ENCODE measurements at places on chromosomes 7 and 10.

DNA sequence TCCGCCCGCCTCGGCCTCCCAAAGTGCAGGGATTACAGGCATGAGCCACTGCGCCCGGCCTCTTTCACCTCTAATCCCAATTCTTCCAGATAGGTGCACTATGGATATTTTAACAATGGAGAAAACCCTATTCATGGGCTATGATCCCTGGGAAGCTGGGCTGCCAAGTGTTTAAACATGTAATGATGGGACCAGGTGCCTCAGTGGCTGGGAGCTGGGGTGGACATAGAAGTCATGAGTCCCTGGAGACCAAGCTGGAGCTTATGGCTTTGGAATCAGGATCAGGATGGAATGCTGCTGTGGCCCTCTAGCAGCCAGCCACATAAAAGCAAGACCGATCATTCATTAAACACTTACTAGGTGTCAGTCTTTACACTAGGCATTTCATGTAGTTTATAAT lies 41.8 kb upstream of the IGFBP3 start:
- no peak for DNase-seq
- H3K4me1 ChIP-seq: no peaks in the 10 kb centered on the region
- H3K27ac ChIP-seq: no peak overlapping the region
- no peaks in the 10 kb centered on the region for H3K27me3 ChIP-seq
- peaks cover 2% of the 10 kb centered on the region for H3K36me3 ChIP-seq

GRCh38 chr10:127890832-127891334 lies 1.9 kb downstream of the CLRN3 start:
- no peak overlapping the region for H3K27ac ChIP-seq
- no peaks in the 10 kb centered on the region for H3K36me3 ChIP-seq
- H3K4me1 ChIP-seq: no peaks in the 10 kb centered on the region
- no peak for DNase-seq
- H3K4me3 ChIP-seq: no peak overlapping the region

DNA sequence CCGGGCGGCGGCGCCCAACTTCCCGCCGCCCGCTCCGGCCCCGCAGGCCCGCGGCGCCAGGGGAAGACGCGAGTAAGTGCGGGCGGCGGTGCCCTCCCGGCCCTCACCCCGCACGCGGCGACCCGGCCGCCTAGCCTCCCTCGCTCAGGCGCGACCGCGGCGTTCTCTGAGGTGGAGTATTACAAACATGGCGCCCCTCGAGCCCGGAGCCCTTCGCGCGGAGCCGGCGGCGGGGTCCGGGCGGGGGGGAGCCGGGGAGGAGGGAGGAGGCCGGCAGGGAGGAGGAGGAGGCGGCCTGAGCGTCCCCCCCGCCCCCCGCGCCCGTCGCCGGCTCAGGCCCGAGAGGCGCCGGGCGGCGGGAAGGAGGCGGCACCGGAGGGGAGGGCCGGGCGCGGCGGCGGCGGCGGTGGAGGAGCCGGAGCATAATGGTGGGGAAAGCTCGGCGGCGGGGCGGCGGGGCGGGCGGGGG lies at the start of gene ZMYND11:
Gene ZMYND11, plus strand, starts transcription at position 324 of the 469 bp plus-strand sequence. CDS start 44,558 bp downstream, outside the sequence.
- H3K4me3 ChIP-seq: peak within 1 kb of the TSS; percentile 83
- peak; percentile 41 for DNase-seq
- H3K27me3 ChIP-seq: no peaks in the 10 kb centered on the region
- peaks cover 14% of the 10 kb centered on the region for H3K36me3 ChIP-seq

DNA sequence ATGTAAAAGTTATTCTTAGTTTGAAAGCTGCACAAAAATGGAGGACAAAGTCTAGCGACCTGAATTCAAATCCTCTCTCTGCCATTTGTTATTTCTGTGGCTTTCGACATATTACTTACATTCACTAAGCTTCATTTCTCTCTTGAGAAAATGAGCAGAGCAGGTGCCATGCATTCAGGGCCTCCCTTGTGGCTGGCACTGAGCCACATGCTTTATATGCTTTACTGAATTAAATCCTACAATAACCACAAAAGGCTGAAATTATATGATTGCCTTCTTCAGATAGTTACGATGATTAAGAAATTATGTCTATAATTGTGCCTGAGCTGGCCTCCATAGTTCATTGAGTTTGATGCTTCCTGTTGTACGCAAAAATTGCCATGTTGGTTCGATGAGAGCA lies 98.7 kb downstream of the NPSR1 start:
- H3K27ac ChIP-seq: no peak overlapping the region
- no peak for DNase-seq
- H3K27me3 ChIP-seq: peaks cover 37% of the 10 kb centered on the region
- no peak overlapping the region for H3K4me3 ChIP-seq
- no peaks in the 10 kb centered on the region for H3K36me3 ChIP-seq
- H3K4me1 ChIP-seq: no peaks in the 10 kb centered on the region

DNA sequence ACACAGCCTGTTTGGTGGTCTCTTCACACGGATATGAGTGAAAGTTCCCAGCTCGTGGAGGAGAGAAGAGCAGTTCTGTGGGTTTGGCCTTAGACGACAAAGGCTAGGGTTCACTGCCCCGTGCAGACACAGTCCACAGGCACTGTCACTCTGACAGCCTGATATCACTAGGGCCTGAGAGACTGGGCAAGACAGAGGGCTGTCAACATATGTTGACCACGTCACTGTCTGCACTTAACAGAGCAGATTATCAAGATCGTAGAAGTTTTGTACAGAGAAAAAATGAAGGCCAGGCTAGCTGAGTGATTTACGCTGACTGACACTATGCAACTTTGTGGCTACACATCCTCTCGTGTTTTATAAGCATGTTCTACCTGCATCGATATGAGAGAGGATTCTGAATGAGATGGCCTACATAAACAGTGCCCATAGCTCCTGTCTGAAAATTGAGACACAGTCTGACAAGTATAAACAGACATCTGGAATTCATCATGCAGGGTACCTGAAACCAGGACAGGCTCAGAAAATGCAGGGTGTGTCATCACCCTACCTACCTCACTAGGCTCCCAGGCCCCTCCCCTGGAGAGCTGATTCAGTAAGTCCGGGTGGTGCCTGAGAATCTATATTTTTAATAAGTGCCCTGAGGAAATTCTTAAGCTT lies 120.0 kb downstream of the SGMS1 start:
- peak overlapping the region; percentile 55 for H3K4me3 ChIP-seq
- no peak for DNase-seq
- peak overlapping the region; percentile 79 for H3K27ac ChIP-seq

- no peak overlapping the region for H3K27ac ChIP-seq
- no peaks in the 10 kb centered on the region for H3K36me3 ChIP-seq
- no peak for DNase-seq
- H3K4me3 ChIP-seq: no peak overlapping the region
Measured at GRCh38 chr10:62619413-62619738, 185.1 kb upstream of the ADO start.

- H3K27me3 ChIP-seq: peaks cover 48% of the 10 kb centered on the region
- H3K36me3 ChIP-seq: no peaks in the 10 kb centered on the region
- H3K4me1 ChIP-seq: no peaks in the 10 kb centered on the region
- no peak for DNase-seq
- no peak overlapping the region for H3K27ac ChIP-seq
Measured at GRCh38 chr10:22218448-22218847, 633 bp upstream of the EBLN1 start.

GRCh38 chr10:9239298-9239697 lies 1184.8 kb downstream of the GATA3 start:
- no peak overlapping the region for H3K27ac ChIP-seq
- no peak overlapping the region for H3K4me3 ChIP-seq
- no peaks in the 10 kb centered on the region for H3K4me1 ChIP-seq

DNA sequence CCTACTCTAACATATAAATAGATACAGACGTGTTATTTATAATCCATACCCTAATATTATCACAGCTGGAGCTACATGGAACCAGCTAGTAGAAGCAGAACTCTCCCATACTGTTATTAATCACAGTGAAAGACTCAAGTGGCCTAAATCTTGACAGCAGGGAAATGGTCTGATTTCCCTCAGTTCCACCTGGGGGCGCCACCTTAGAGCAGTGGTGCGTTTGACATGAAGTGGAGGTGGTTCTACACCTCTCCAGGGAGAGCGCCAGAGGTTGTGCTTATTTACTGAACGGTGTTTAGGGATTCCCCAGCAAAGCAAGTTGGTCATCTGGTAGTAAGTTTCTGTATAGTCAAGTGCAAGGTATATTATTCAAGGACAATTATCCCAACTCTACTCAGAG lies 17.6 kb downstream of the DNTT start:
- peaks cover 37% of the 10 kb centered on the region for H3K27me3 ChIP-seq
- DNase-seq: no peak
- H3K4me1 ChIP-seq: no peaks in the 10 kb centered on the region
- no peaks in the 10 kb centered on the region for H3K36me3 ChIP-seq
- H3K27ac ChIP-seq: no peak overlapping the region

- H3K27ac ChIP-seq: no peak overlapping the region
- H3K36me3 ChIP-seq: no peaks in the 10 kb centered on the region
- H3K4me1 ChIP-seq: no peaks in the 10 kb centered on the region
- no peak for DNase-seq
Measured at GRCh38 chr7:134364619-134365037, 47.9 kb upstream of the SLC35B4 start.

- H3K27ac ChIP-seq: no peak overlapping the region
- no peaks in the 10 kb centered on the region for H3K4me1 ChIP-seq
- H3K27me3 ChIP-seq: no peaks in the 10 kb centered on the region
- H3K36me3 ChIP-seq: no peaks in the 10 kb centered on the region
- no peak overlapping the region for H3K4me3 ChIP-seq
Measured at GRCh38 chr7:154546946-154547587, 455.9 kb downstream of the PAXIP1 start.

Measured in central memory CD8-positive, alpha-beta T cell (primary cell).